ENCODE measurements at places on chromosomes 4 and X.

- no peaks in the 10 kb centered on the region for H3K4me1 ChIP-seq
- DNase-seq: peak; percentile 51
- H3K27ac ChIP-seq: no peak overlapping the region
- no peaks in the 10 kb centered on the region for H3K27me3 ChIP-seq
- no peaks in the 10 kb centered on the region for H3K36me3 ChIP-seq
Measured at GRCh38 chrX:56788717-56789122, 59.7 kb downstream of the NBDY start.

DNA sequence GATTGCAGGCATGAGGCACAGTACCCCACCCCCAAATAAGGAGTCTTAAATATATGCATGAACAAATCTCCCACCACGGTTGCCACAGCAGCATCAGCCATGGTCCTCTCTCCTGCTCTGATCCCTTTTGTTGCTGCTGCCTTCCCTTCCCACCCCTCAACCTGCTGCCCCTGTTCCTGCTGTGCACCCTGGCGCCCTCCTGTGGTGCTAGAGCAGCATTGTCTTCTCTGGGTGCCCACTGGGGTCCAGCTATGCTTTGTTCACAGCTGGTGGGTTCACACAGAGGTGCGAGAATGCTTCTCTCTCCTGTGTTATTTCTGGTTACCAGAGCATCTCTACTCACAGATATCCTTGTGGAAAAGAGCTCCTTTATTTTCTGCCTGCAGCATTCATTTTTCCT lies 116.2 kb downstream of the GATB start:
- H3K36me3 ChIP-seq: no peaks in the 10 kb centered on the region
- no peaks in the 10 kb centered on the region for H3K27me3 ChIP-seq
- no peak overlapping the region for H3K27ac ChIP-seq
- H3K4me3 ChIP-seq: no peak overlapping the region
- H3K4me1 ChIP-seq: peaks cover 2% of the 10 kb centered on the region
- no peak for DNase-seq

GRCh38 chrX:150573702-150574101 lies 5.3 kb downstream of the MTM1 start:
- no peak overlapping the region for H3K4me3 ChIP-seq
- DNase-seq: no peak
- peaks cover 34% of the 10 kb centered on the region for H3K4me1 ChIP-seq
- no peak overlapping the region for H3K27ac ChIP-seq
- H3K27me3 ChIP-seq: no peaks in the 10 kb centered on the region

DNA sequence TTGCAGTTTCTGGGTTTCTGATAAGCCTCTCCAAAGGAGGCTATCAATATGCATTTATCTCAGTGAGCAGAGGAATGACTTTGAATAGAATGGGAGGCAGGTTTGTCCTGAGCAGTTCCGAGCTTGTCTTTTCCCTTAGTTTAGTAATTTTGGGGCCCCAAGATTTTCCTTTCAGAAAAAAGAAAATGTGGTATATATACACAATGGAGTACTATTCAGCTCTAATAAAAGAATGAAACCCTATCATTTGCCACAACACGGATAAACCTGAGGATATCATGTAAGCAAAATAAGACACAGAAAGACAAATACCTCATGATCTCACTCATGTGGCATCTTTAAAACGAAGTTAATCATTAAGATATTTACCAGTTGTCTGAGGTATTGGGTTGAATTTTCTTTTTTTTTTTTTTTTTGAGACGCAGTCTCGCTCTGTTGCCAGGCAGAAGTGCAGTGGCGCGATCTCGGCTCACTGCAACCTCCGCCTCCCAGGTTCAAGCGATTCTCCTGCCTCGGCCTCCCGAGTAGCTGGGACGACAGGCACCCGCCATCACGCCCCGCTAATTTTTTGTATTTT lies 540 bp downstream of the ZNF721 start:
- peak overlapping the region; percentile 98 for H3K27ac ChIP-seq
- peaks cover 11% of the 10 kb centered on the region for H3K36me3 ChIP-seq
- peak overlapping the region; percentile 95 for H3K4me3 ChIP-seq
- H3K27me3 ChIP-seq: no peaks in the 10 kb centered on the region
- peaks cover 56% of the 10 kb centered on the region for H3K4me1 ChIP-seq
- DNase-seq: no peak

DNA sequence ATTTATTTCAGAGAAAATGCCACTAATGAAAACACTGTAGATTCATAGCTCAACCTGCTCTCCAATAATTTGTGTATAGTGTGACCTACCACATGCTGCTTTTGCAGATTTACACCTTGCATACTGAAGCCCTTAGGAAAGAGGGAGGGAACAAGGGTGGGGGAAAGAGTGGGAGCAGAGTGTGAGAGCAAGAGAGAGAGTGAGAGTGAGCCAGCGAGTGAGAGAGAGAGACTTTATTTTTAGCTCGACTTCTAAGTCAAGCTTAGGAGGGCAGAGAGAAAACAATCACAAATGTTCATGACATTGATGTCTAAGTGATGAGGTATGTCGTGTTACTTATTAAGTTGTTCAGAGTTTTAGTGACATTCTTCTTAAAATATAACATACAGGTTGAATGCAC lies 112.5 kb upstream of the HAND2 start:
- peaks cover 2% of the 10 kb centered on the region for H3K27me3 ChIP-seq
- no peak overlapping the region for H3K4me3 ChIP-seq
- no peak for DNase-seq
- H3K36me3 ChIP-seq: no peaks in the 10 kb centered on the region

All from chondrocyte (in vitro differentiated cells).